ENCODE measurements at places on chromosomes 12 and 14.
A peak's percentile ranks its signal among the peaks of the same experiment; 100 is the strongest.

GRCh38 chr12:53612978-53613377, 13.2 kb downstream of the ATF7 start:
- no peaks in the 10 kb centered on the region for H3K27me3 ChIP-seq
- DNase-seq = no peak
- H3K4me3 ChIP-seq = no peak overlapping the region
- H3K27ac ChIP-seq = no peak overlapping the region
- H3K4me1 ChIP-seq = peaks cover 8% of the 10 kb centered on the region

DNA sequence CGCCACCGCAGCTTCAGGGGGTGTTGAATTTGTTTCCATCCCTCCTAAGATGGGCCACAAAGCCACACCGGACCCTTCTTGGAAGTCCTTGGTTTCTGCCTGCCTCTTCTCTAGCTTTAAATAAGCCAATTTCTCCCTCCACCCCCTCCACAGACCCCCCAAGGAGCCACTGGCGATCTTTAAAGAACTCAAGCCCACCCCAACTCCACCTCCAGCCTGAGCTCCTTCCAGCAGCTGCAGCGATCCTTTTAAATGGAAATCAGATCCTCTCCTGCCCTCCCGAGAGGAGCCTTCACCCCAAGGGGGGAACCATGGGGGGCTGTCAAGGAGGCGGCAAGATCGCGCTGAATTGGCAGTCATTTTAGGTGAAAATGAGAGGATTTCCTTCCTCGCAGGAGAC, 133.1 kb downstream of the NCOR2 start:
- no peak overlapping the region for H3K4me3 ChIP-seq
- no peak overlapping the region for H3K27ac ChIP-seq
- peaks cover 18% of the 10 kb centered on the region for H3K4me1 ChIP-seq

DNA sequence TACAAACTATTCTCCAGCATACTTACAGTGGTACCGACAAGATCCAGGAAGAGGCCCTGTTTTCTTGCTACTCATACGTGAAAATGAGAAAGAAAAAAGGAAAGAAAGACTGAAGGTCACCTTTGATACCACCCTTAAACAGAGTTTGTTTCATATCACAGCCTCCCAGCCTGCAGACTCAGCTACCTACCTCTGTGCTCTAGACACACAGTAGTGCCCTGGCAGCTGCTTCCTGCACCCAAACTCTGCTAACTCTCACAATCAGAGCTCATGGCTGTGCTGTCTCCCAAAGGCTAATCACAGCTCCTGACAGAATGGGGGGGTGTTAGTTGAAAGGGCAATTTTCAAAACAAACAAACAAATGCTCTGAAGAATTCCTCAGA, 95.2 kb upstream of the OR4E1 start:
- H3K4me3 ChIP-seq = no peak overlapping the region
- no peak overlapping the region for H3K27ac ChIP-seq
- H3K4me1 ChIP-seq = no peaks in the 10 kb centered on the region
- peaks cover 4% of the 10 kb centered on the region for H3K27me3 ChIP-seq

GRCh38 chr12:5900533-5901205, 44.4 kb downstream of the ANO2 start:
- H3K4me3 ChIP-seq = no peak overlapping the region
- no peaks in the 10 kb centered on the region for H3K36me3 ChIP-seq
- no peak overlapping the region for H3K27ac ChIP-seq
- H3K4me1 ChIP-seq = no peaks in the 10 kb centered on the region

DNA sequence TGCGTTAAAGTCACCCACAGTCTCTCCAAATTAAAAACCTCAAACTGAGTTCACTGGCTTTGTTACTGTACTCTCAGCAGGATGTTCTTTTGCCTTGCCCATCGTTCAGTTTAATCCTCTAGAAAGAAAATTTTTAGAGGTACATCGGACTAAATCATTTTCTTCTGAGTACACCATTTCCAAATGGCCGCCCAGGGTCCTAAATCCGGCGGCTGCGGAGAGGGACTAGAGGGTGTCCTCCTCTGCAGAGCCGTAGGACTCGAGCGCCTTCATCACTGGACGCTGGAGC, 1.4 kb downstream of the LIN7A start:
- H3K27ac ChIP-seq = no peak overlapping the region
- no peak for DNase-seq
- H3K4me1 ChIP-seq = no peaks in the 10 kb centered on the region
- H3K27me3 ChIP-seq = peaks cover 7% of the 10 kb centered on the region
- H3K4me3 ChIP-seq = no peak overlapping the region
- H3K36me3 ChIP-seq = no peaks in the 10 kb centered on the region

DNA sequence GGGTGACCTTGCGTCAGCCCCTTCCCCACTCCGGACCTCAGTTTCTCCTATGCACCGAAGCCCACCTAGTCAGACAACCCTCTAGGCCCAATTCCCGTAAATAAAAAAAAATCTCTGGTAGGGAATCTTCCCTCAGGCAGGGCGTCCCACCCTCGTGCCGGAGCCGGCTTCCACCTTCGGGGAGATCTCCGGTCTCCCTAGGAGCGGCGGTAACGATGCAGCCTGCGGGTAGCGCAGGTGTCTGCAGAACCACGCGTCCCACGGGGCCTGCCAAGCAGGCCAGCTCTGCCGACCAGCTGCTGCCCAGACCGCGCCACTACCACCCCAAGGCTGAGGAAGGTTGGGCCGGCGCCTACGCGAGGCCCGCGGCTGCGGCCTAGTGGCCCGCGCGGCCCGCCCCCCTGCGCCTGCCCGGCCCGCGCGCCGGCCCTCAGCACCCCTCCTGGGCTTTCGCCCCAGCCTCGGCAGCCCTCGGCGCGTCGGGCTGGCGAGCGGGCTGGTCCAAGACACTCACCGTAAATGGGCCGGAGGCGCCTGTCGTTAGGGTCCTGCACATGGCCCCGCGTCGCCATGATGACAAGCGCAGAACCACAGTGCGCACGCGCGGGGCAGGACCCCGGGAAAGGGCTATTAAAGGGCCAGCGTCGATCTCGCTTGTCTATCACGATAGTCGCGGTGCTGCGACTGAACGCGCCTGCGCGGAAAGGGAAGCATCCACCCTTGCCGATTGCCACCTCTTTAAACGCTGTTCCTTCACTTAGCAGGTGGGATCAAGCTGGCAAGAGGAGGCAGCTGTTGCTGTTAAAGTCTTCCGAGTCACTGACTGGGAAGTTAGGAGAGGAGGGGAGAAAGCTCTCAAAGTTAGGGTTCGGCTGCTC, at the start of gene NAA25:
Gene NAA25, minus strand, starts transcription at position 582 of the 878 bp plus-strand sequence. Its CDS starts 10 bp downstream, at position 572.
- peak within 1 kb of the TSS; percentile 97 for H3K4me3 ChIP-seq
- peak; percentile 82 for DNase-seq
- H3K4me1 ChIP-seq = peaks cover 33% of the 10 kb centered on the region
- H3K36me3 ChIP-seq = no peaks in the 10 kb centered on the region

DNA sequence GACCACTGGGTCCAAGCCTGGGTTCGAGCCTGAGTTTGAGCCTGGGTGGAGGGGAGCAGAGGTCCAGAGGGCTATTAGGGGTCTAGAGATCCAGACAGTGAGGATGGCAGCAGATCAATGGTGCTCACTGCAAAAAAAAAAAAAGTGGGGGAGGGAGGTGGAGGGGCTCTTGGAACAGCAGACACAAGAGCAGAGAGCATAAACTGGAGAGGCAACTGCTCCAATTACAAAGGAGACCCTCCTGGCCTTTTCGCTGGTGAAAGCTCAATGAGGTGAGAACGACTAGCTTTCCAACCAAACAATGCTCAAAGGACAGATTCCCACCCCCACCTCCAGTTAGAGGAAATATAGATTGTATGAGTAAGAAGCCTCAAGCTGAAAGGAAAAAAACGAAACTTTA, 124.2 kb upstream of the TSPAN8 start:
- no peak overlapping the region for H3K4me3 ChIP-seq
- H3K27me3 ChIP-seq = no peaks in the 10 kb centered on the region
- no peaks in the 10 kb centered on the region for H3K4me1 ChIP-seq
- H3K27ac ChIP-seq = no peak overlapping the region
- DNase-seq = no peak
- no peaks in the 10 kb centered on the region for H3K36me3 ChIP-seq

DNA sequence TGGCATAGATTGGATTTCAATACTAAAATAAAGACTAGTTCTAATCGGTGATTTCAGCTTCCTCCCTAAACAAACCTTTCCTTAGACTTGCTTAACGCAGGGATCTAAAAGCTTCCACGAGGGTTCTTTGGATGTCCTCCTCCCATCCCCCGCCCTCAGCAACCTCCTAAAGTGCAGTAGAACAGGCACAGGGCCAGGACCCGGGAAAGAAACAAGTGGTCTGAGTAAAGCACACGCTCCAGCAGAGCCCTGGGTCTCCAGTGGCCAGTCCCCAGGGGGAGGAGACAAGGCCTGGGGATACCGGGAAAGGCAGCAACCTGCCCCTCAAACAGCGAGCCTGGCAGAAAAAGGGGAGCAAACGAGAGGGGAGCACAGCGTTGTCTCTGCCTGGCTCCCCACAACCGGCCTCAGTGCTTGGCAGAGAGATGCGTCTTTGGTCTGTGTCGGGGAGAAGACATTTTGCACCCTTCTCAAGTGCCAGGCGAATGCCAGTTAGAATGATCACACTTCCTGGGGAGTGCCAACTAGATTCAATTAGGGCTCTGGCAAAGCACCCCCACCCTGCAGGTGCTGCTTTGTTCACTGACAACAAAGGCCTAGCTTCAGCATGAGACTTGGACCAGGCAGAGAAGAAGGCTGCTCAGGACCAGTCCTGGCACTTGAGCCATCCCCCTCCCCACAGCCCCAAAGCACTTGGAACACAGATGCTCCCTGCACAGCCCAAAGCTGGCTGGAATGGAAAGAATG, 17.1 kb upstream of the SLC6A12 start:
- no peak overlapping the region for H3K4me3 ChIP-seq
- peaks cover 17% of the 10 kb centered on the region for H3K27me3 ChIP-seq
- H3K36me3 ChIP-seq = no peaks in the 10 kb centered on the region
- H3K27ac ChIP-seq = no peak overlapping the region
- H3K4me1 ChIP-seq = no peaks in the 10 kb centered on the region

GRCh38 chr12:8561011-8561410, 20.3 kb upstream of the CLEC4E start:
- H3K4me3 ChIP-seq = no peak overlapping the region
- no peak for DNase-seq
- no peak overlapping the region for H3K27ac ChIP-seq

DNA sequence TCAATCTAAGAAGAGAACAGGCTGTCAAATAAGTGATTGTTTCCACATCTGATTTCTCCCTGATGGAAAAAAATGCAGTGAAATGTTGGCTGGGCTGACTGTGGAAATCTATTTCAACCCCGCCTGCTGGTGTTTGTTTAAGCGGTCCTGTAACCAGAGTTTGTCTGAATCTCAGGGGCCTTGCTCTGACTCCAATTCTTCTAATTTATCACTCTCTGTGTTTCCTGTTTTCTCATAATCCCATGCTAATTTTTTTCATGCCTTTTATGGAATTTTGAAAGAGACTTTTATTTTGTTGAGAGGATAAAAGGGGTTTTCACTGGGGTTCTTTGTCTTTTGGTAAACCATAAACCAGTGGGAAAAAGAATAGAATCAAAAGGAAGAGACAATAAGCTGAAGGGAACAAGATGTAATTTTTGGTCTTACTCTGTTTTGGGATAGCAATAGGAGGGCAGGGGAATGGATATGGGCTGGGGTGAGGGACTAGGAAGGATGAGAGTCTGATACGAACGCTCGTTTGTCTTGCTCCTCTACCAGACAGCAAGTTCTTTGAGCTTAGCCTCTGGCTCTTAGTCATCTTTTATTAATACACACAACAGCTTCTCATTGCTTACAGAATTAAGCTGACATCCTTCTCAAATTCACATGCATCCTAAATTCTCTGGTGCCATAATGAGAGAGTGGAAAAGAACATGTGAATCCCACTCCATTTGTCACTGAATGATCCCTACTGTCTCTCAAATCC, 8.0 kb upstream of the MGP start:
- H3K27ac ChIP-seq = no peak overlapping the region
- DNase-seq = no peak
- no peaks in the 10 kb centered on the region for H3K4me1 ChIP-seq
- H3K27me3 ChIP-seq = no peaks in the 10 kb centered on the region

- H3K27me3 ChIP-seq = no peaks in the 10 kb centered on the region
- H3K4me1 ChIP-seq = no peaks in the 10 kb centered on the region
- no peak for DNase-seq
These were observed 58.2 kb downstream of the FBXW8 start for GRCh38 chr12:116968986-116969385.

DNA sequence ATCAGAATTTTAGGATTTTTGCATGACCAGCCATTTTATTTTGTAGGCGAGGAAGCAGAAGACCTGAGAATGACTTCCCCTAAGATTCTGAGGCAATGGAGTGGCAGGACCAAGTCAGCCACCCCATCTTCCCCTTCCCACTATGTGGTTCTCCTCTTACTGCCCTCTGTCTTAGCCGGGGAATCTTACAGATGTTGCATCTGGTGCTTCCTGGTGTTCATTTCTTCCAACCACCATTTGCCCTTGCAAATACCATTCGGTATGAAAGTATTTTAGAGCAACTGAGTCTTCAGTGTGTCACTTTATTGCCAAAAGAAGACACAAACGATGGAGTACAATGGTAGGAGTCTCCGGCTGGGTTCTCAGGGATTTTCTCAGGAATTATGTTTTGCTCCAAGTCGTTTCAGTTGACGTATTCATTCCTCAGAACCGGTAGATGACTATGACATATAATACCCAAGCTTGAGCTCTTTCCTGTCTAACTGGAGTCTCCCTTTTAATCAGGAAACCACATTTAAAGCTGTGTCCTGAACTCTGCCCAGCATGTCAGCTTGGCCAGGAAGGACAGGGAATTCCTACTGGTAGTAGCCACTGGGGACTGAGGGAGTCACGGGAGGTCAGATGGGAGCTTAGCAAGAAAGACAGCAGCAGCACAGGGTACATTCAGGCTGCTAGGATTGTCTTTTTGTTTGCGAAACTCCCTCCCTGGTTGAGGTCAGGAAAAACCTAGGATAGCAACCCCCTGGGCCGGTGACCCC, 87.0 kb downstream of the SAMD4A start:
- H3K36me3 ChIP-seq = peaks cover 10% of the 10 kb centered on the region
- H3K27ac ChIP-seq = peak overlapping the region; percentile 65
- no peak overlapping the region for H3K4me3 ChIP-seq

DNA sequence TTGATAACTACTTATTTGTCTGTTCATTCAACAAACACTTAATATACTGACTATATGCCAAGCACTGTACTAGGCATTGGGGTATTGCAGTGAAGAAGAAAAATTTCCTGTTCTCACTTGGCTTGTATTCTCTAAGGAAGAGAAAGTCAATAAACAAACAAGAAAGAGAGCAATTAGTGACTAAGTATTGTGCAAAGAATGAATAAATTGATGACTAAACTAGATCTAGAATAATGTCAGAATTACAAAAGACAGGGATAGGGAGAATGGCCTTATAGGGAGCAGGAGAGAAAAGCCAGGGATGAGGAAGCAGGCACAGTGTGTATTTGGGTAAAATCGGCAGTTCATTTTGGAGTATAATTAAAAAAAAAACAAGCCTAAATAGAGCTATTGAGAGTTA, 4.2 kb upstream of the LIN7A start:
- no peak for DNase-seq
- no peaks in the 10 kb centered on the region for H3K36me3 ChIP-seq
- no peak overlapping the region for H3K27ac ChIP-seq
- no peak overlapping the region for H3K4me3 ChIP-seq
- H3K27me3 ChIP-seq = peaks cover 4% of the 10 kb centered on the region

DNA sequence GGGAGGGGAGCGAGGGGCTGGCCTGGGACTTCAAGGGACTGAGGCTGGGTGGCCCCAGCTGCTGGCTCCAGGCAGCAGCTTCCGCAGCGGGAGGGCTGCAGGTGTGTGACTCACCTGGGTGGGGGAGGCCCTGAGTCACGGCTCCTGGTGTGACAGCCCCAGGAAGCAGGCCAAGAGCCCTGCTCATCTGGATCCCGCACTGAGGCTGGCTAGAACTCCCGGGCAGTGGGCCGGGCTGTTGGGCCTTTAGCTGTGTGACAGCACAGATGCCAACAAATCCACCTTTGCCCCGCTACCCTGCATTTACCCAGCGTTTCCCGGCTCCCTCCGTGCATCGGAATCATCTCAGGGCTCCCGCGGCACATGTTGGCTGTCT, 180.0 kb upstream of the PRMT8 start:
- H3K4me1 ChIP-seq = no peaks in the 10 kb centered on the region
- H3K27me3 ChIP-seq = peaks cover 27% of the 10 kb centered on the region
- no peak for DNase-seq
- no peaks in the 10 kb centered on the region for H3K36me3 ChIP-seq

All from memory B cell (primary cell).